Renal cortex interstitium (tissue), 15 donors: ENCODE measurements at places on chromosomes 16 and 17. TPM values are rescaled to one million over a fixed set of nuclear protein-coding genes. Genes with fewer than 3 reads are reported as not detected.

Gene SLX4
- polyA plus RNA-seq, result 5.7 TPM

DNA sequence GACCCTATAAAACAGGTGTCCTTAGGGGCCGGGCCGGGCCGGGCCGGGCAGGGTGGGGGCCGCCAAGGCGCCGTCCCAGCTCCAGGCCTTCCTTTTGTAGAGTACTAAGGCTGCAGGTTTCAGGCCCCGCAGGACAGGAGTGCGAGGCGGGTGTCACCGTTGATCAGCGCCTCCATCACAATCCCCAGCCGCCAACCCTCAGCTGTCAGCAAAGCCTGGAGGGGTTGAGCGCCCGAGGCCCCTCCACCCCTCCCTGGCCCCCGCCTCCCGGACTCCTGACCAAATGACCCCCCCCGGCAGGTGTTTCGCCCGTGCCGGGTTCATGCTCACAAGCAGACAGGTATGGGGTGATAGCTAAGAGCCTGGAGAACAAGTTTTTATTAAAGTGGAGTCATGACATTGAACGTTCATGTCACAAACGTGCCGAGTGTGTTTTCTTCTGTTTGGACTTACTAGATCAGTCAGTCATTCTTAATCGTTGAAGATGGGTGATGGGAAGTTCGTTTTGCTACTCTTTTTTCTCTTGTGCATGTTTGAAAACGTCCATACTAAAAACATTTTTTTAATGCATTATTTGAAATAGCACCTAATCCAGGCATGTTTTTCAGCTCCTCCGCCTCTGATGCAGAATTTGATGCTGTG lies 534 bp downstream of the ARL2BP start:
- DNase-seq, result no peak

GRCh38 chr17:8488491-8488890 lies 52.8 kb downstream of the NDEL1 start:
- DNase-seq, result no peak

GRCh38 chr17:81493198-81494038 lies 19.2 kb downstream of the ACTG1 start:
- no peak for DNase-seq

GRCh38 chr16:53872248-53873221 lies 168.6 kb downstream of the FTO start:
- no peak for DNase-seq

- no peak for DNase-seq
Observed at GRCh38 chr16:26777821-26778220, 288.9 kb upstream of the C16orf82 start.

GRCh38 chr17:42310787-42311215 lies 22.5 kb downstream of the STAT5A start:
- DNase-seq, result no peak

Gene MYL4
- 4.5 TPM for polyA plus RNA-seq

DNA sequence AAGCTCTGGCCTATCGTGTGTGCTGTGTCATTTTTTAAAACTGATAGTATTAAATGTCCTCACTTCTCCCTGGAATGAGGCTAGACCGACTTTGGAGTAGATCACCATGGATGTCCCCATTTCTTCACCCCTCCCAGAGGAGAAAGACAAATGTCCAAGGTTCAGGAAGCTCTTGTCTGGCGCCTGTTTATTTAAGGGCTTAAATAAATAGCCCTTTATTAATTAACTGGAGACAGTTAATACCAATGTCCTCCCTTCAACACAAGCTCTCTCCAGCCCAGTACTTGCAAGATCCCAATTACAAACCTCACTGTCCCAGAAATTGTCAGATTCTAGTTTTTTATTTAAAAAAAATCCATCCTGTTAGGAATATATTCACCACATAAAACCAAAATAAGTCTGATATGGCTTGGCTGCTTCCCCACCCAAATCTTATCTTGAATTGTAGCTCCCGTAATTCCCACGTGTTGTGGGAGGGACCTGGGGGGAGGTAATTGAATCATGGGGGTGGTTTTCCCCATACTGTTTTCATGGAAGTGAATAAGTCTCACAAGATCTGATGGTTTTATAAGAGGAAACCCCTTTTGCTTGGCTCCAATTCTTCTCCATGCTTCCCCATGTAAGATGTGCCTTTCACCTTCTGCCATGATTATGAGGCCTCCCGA lies 344.4 kb downstream of the SHISA9 start:
- no peak for DNase-seq

Gene ALDH3A1
- polyA plus RNA-seq, result 1.2 TPM

- no peak for DNase-seq
Observed at GRCh38 chr17:36195434-36196130, 976 bp downstream of the CCL3L1 start.

Gene STH
- not detected for polyA plus RNA-seq

Gene KRTAP9-2
- not detected for polyA plus RNA-seq

- DNase-seq, result no peak
Observed at GRCh38 chr17:69860142-69860680, 214.8 kb upstream of the KCNJ16 start.

Gene CCL1
- polyA plus RNA-seq, result not detected

Gene ZNF594
- polyA plus RNA-seq, result 21.2 TPM
